ENCODE measurements at places on chromosomes 3 and 15. TPM values are rescaled to one million over a fixed set of nuclear protein-coding genes. Genes with fewer than 3 reads are reported as not detected.

GRCh38 chr3:16132190-16132589 is 42.3 kb upstream of the GALNT15 start:
- no peak for DNase-seq

The GOLGA8G gene
- not detected for total RNA-seq

The CAMK2N2 gene
- not detected for total RNA-seq

The OXSR1 gene
- total RNA-seq = 55.0 TPM

DNA sequence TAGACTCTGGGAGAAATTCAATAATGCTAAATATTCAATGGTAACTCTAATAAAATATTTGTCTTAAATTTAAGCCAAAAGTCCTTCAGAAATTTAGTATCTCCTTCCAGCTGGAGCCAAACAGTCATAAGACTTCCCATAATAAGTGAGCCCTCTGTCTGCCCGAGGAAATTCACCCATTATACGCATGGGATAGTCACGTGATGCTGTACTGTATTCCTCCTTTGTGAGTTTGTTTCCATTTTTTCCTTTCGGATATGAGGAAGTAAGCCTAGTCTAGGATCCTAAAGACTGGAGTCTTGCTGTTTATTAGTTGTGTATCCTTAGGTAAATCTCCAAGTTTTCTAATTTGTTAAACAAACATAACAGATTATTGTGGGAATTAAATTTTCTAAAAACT is 110.4 kb upstream of the PLAAT1 start:
- no peak for DNase-seq

DNA sequence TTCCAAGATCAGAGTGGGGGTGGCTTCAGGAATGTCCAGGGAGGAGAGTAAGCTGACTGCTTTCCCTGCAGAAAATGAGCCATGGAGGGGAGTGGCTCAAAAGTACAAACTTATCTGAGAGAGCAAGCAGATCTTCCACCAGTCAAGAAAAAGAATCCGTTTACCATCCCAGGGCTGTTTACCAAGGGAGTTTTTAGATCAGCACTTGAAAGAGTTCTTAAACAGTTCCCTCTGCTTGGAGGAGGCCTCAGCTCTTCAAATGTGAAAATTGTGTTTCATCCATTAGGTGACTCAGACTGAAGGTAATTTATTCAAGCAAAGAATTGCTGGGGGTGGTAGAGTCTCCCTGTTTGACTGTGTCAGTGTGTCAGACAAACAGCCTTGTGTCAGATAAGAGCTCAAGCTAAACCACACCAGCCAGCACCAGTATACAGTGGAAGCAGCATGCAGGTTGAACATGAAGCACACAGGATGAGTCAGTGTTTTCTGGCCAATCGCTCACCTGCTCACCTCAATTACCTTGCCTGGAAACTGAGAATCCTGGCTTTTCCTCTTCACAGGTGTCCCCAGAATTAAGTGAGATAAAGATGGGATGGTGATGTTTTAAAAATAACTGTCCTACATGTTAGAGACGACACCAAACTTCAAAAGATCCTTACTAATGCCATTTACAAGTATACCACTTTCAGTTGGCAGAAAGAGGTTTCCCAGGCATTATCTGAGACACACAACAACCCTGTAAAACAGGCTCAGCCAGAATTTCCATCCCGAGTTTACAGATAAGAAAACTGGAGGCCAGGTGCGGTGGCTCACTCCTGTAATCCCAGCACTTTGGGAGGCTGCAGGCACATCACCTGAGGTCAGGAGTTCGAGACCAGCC is 21.7 kb downstream of the SH3BP5 start:
- no peak for DNase-seq

GRCh38 chr3:119810018-119810435 is 28.1 kb downstream of the NR1I2 start:
- peak; percentile 69 for DNase-seq

GRCh38 chr3:129576514-129577352 is 29.7 kb downstream of the PLXND1 start:
- no peak for DNase-seq

- no peak for DNase-seq
Measured at GRCh38 chr3:124831628-124832199, 55.5 kb downstream of the ITGB5 start.

The PGBD4 gene
- 3.8 TPM for total RNA-seq

DNA sequence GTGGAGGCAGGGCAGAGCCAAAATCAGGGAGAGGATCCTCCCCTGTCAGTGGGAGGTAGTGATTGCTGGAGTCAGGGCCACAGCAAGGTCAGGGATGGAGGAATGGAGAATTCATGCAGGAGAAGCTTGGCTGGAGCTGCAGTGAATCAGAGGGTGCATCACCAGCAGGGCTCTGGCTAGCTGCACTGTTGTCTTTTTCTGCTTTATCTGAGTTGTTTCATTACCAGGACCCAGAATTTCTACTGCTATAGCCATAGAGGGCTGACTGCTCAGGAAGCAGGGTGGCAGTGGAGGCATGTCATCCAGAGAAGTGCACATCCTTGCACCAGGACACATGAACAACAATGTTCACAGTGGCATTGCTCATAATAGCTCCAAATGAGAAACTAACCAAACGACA is 113.5 kb upstream of the GALNT15 start:
- no peak for DNase-seq

DNA sequence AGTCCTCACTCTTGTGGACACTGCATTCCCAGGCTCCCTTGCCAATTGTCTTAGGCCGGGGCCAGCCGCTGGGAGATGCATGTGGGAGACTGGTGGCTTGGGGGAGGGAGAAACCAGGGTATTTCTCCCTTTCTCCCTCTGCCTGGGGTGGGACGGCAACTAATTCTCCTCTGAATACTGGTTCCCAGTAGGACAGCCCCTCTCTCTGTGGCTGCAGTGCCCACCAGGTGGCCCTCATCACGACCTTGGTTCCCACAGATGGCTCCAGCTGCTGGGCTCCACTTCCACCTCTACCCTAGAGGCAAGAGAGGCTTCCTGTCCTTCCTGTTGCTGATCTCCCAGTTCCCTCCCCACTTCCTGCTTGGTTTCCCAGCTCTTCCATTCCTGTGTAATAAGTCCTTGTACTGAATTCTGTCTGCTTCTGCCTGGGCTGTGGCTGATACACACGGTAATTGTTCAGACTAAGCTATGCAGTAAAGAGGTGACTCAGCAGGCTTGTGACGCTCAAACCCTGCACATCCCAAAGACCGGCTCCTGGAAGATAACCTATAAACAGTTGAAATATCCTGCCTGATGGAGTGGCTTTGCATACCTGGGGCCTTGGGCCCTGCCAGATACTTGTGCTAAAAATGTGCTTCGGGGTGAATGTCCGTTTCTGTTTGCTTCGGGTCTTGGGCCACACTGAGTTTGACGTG is 20.4 kb upstream of the COPG1 start:
- DNase-seq = no peak
